ENCODE measurements at places on chromosomes 16 and 17.

- no peak for DNase-seq
These were observed 96.5 kb upstream of the AKTIP start for GRCh38 chr16:53599548-53599947.

GRCh38 chr17:19718041-19718612 is 1.7 kb upstream of the SLC47A2 start:
- no peak for DNase-seq

DNA sequence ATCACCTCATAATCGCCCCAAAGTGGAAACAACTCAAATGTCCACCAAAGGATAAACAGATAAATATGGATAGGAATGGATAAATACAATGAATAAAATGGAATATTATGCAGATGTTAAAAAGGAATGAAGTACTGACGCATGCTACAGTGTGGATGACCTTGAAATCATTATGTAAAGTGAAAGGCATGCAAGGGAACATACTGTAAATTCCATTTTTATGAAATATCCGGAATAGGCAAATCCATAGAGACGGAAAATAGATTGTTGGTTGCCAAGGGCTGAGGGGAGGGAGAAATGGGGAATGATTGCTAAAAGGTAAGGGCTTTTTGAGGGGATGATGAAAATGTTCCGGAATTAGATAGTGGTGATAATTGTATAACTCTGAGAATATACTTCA is 36.0 kb downstream of the STAT5B start:
- DNase-seq = no peak

GRCh38 chr17:80996422-80997305 is 5.0 kb downstream of the CHMP6 start:
- DNase-seq = no peak

GRCh38 chr17:44780845-44781480 is 22.2 kb downstream of the ADAM11 start:
- no peak for DNase-seq
